MG63 (cell line): ENCODE measurements at places on chromosomes 12 and 14.

DNA sequence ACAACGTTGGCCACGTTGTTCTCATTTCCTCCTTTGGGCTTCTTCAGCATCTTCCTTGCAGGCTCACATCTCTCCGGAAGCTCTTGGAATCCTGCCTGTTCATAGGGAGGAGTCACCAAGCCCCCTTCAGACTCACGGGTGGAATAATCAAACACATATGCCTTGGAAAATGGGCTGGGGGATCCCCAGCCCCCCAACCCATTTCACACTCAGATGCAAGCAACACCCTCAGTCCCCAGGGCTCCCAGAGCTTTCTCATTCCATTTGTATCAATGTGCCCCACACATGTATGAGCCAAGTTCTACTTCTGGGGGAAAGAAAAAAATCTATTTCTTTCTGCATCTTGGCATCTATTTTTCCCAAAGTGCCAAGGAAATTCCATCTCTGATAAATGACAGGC is 33.1 kb downstream of the WSCD2 start:
- no peak for DNase-seq

DNA sequence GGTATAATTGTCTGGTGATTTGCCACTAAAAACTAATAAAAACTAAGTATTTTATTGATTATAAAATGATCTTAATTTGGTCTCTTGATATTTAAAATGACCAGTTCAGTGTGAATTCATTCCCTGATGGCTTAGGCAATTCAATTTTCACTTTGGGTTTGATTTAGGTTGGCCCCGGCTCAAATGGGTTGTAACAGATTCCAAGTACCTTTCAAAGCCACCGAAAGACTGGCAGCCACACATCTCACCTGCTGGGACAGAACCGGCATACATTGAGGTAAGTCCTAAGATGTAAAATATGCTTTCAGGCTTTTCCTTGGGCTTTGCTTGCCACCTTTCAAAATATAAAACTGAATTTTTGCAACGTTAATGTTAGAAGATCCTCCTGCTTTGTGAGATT is 77.5 kb upstream of the ATF1 start:
- no peak for DNase-seq

- no peak for DNase-seq
These were observed 24.2 kb downstream of the CRACR2A start for GRCh38 chr12:3728686-3729085.

DNA sequence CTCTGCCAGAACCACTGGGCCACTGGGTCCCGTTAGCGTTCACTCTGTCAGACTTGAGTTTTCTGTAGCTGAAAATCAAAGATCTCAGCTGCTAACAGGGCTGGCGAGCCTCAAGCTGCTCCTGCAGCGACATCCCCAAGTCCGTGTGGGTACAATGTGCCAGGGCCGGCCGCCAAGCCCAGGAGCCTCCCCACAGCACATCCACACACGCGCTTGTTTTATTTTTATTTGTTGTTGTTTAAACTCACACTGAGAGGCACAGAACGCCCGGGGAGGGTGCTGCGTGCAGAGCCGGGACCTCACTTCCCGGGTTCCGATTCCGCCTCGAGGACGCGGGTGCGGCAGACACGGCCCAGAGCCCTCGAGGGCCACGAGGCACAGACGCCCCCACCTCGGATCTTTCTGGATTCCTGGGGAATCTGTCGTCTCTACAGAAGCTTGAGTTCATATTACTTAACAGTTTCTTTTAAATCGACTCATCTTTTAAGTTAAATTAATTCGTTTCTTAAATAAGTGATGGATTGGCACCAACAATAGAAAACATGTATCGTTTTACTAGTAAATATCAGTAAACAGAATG is 9.3 kb downstream of the GALNT9 start:
- DNase-seq, result no peak

DNA sequence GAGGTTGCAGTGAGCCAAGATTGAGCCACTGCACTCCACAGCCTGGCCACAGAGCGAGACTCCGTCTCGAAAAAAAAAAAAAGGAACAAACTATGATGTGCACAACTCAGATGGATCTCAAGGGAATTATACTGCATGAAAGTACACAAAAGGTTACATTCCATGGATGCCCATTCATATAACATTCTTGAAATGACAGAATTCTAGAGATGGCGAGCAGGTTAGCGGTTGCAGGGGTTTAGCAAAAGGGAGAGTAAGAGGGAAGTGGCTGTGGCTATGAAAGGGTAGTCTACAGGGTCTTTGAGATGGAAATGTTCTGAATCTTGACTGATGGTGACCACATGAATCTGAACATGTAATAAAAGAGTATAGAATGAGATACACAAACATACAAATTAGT is 49.7 kb downstream of the CKB start:
- no peak for DNase-seq

- peak; percentile 72 for DNase-seq
These were observed 12.1 kb downstream of the VASH1 start for GRCh38 chr14:76773188-76773885.

DNA sequence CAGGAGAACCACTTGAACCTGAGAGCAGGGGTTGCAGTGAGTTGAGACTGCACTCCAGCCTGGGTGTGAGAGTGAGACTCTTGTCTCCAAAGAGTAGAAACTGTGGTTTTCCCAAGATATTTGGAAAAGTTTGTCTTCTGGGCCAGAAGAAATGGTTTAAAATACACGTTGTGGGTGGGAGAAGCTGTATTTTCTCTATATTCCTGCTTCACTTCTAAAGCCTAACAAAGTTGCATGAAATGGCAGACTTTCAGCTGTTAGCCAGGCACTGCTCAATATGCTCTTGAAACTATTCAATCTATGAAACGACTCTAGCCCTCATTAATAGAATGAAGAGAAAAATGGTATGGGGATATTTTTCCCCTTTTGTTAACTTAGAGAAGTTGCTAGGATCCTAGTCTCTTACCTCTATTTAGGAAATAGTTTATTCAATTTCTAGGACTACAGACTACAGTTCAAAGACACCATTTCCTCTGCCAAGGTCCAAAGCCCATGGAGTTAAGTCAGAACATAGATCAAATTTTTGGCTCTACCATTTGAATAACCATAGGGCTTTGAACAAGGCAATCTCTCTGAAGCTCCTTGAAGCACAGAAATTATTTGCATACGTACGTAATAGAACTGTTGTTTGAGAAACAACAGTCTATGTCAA is 49.3 kb upstream of the OR5AU1 start:
- no peak for DNase-seq

DNA sequence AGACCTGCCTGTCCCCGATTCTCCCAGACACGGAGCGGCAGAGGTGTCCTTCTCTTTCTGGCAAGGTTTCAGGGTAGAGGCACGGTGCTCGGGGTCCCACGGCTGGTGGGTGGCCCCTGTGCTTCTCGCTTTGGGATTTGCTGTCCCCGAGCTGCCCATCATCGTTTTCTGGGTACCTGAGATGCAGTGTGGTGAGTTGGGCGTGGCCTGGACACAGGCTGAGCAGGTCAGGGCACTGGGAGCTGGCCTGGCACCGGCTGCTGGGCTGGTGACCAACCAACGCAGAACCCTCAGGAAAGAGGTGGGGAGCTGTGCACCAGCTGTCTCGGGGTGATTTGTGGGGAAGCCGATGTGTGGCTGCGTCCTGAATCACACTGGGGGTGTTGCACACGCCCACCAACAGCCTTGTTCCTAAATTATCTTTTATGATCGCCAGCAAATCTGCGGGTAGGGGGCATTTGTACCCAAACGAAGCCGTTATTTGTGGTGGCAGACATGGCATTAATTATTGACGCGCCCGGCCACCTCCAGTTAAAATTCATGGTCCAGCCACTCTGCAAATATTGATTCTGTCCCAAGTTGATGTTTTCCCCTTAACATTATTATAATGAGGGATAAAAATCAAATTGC is 61.0 kb downstream of the KIF26A start:
- no peak for DNase-seq

- no peak for DNase-seq
These were observed 44.9 kb upstream of the BCAT1 start for GRCh38 chr12:24993793-24994192.

DNA sequence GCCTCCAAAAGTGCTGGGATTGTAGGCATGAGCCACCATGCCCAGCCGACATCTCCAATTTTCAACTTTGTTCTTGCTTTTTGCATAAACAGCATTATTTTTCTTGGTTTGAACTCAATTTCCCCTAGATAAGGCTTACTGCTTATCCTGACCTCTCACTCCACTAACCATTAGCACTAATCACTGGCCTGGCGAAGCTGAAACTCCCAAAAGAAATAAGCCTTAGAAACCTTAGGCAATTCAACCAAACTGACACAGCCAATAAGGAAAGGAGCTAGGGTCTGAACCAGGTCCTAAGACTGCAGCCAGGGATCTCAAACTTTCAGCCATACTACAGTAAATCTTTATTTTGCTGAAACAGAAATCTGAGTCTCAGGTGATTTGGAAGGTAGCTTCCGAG is 448.0 kb downstream of the RMST start:
- no peak for DNase-seq

DNA sequence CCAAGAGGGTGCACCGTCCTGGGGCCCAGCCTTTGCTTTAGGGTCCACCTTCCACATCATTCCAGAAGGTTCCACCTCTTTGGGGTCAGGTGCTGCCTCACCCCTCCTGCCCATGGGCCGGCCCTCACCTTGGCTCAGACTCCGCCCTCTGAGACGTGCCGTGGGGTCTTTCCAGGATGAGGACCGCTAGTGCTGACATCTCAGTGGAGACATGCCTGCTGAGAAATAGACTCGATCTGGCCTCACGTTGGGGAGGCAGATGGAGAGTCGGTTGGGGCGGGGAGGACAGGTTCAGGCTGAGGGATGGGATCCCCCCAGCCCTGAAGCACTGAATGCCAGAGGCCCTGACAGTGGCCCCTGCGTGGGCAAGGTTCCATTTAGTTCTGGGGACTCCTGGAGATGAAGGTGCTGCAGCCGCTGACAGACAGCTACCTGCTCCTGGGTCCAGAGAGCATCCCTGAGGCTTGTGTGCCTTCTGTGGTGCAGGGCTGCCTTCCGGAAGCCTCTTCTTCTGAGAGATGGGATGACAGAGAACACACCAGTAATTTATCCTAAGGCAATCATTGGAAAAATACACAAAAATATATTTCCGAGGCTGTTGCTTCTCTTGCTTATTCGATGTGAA is 185.3 kb downstream of the KIF26A start:
- no peak for DNase-seq

DNA sequence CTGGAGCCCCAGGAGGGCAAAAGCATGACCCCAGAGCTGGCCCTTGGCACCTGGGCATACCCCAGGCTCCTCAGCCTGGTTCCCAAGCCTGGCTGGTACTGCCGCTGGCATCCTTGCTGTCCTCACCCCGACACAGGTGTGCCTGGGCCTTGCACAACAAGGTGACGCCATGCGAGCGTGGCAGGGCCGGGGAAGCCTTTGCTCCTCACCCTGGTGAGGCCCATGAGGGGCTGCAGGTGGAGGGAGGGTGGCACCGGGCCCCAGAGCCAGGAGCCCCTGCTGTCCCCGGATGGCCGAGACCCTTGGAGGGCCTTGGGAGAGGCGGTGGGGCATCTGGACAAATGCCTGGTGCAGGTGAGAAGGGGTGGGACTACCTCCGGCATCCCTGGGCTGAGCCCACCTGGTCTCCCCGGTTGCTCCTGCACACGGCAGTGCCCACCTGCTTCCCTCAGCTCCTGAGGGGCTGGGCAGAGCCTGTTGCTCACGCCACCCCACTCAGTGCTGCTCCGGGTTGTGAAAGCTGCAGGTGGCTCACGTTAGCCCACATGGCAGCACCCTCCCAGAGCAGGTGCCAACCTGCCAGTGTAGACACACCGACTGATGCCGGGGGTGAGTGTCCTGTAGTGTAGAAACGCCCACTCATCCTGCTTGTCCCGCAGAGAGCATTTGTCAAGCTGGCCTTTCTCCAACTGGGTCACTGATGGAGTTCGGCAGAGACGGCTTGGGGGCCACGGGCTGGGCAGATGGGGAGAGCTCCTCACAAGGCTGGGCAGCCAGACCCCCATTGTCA is 24.6 kb upstream of the KIF26A start:
- DNase-seq, result no peak

DNA sequence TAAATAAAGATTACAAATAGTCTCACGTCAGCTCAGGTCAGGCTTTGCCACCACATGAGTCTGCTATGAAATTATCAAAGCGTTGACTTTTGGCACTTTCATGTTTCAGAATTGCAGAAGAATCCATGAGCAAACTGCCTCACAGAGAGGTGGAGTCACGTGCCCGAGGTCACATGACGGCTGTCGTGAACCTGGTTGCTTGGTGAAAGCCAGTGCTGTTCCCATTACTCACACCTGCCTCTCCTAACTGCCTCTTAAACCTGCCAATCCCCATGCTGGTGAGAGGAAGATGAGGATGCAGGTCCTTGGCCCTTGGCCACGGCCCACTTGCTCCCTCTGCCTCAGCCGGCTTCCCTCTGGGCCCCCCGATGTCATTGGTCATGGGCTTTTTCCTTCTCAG is 272.7 kb downstream of the BCL11B start:
- DNase-seq, result no peak

DNA sequence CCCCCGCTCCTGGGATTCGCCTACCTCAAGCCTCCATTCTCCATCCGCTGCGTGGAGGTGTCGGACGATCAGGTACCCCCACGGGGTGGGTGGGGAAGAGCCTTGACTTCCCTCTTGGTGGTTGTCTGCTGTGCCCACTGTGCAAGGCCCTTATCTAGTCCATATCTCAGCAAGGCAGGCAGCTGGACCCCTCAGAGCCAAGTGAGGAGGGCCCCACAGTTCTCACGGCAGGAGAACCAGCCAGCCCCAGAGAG is 39.9 kb downstream of the MMAB start:
- DNase-seq, result no peak

- no peak for DNase-seq
These were observed 158.7 kb downstream of the SYT1 start for GRCh38 chr12:79023261-79023660.

DNA sequence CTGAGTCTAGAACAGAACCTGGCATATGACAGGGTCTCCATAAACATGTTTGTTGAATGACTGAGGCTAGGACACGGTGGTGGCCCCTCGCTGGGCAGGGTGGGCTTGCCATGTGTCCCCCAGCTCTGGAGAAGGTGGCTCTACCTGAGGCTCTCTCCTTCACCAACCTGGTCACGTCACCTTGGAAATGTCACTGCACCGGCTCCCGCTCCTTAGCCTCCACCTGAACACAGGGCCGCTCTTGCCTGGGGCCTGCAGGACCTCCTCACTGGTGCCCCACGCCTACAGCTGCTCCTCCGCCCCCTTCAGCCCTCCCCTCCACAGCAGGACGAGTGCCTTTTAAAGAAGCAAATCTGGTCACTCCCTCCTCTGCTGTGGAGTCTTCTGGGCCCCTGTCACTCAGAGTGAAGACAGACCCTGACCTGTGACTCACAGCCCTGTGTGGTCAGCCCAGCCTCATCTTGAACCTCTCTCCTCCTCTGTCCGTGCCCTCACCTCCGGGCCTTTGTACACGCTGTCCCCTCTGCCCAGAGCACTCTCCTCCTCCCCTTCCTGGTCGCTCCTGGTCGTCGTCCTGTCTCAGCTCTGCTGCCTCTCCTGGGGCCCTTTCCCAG is 81.0 kb downstream of the ADGRD1 start:
- no peak for DNase-seq

- no peak for DNase-seq
These were observed 108.2 kb upstream of the GPHB5 start for GRCh38 chr14:63426838-63427352.

GRCh38 chr12:30979371-30980259 is 53.1 kb downstream of the TSPAN11 start:
- DNase-seq, result peak; percentile 73

- DNase-seq, result no peak
These were observed 1.6 kb downstream of the SUDS3 start for GRCh38 chr12:118377884-118378470.
